LoVo (cell line): ENCODE measurements at places on chromosomes 6 and 20.

GRCh38 chr20:52972190-52972937 lies at the start of gene TSHZ2:
Gene TSHZ2 (plus strand): TSS chr20:52972358. CDS start chr20:52973294, 936 bp downstream.
- no peak for DNase-seq

GRCh38 chr6:138673346-138674014 lies 100.1 kb upstream of the CCDC28A start:
- DNase-seq: no peak

DNA sequence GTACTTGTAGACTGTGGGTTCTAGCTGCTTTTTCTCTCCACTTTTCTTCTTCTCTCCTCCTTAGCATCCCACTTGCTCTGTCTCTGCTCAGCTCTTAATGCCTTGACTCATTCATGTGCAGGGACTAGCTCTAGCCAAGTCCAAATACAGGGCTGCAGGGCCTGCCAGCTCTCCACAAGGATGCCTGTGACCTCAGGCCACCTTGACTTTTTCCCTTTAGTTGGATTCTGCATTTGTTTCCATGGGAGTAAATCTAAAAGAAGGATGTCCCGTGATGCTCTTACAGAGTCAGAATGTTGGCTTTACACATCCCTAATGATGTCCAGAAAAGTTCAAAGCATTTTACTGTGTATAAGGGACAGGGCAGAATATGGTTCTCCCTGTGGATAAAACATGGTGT lies 101.8 kb upstream of the PREP start:
- no peak for DNase-seq

GRCh38 chr6:136784910-136785746 lies 7.1 kb downstream of the MAP3K5 start:
- no peak for DNase-seq

DNA sequence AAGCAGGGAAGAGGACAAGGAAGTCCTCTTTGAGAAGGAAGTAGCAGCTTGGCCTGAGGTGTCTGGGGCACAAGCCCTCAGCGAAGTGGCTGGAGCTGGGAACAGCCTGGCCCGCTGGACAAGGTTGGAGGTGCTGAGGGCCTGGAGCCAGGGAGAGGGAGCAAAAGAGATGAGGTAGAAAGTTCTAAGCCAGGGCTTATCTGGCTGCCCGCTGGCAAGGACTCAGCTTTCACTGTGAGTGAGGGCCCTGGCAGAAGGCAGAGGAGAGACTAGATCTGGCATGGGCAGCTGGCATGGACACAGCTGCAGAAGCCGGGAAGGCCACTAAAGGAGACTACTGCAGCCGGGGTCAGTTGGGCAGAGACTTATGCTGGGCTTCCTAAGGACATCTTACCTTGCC lies 21.8 kb upstream of the PCMTD2 start:
- no peak for DNase-seq

DNA sequence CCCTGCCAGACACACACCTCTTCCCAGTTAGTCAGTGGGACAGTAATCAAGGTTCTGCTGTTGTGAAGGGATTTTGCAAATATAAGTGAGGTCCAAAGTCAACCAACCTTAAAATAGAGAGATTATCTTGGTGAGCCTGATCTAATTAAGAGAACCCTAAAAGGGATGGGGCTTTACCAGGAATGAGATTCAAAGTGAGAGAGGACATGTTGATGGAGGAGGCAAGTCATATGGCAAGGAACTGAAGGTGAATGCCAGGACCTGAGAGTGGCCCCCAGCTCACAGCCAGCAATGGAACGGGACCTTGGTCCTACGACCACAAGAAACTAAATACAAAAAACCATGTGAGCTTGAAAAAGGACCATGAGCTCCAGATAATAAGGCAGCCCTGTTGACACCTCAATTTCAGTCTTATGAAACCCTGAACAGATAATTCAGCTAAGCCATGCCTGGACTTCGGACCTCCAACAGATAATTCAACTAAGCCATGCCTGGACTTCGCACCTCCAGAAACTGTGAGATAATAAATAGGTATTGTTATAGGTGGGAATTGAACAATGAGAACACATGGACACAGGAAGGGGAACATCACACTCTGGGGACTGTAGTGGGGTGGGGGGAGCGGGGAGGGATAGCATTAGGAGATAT lies 253.4 kb downstream of the GMPR start:
- no peak for DNase-seq

- no peak for DNase-seq
Measured at GRCh38 chr20:312067-312466, 13.3 kb upstream of the SOX12 start.

GRCh38 chr6:164066766-164067165 lies 652.2 kb downstream of the QKI start:
- no peak for DNase-seq

DNA sequence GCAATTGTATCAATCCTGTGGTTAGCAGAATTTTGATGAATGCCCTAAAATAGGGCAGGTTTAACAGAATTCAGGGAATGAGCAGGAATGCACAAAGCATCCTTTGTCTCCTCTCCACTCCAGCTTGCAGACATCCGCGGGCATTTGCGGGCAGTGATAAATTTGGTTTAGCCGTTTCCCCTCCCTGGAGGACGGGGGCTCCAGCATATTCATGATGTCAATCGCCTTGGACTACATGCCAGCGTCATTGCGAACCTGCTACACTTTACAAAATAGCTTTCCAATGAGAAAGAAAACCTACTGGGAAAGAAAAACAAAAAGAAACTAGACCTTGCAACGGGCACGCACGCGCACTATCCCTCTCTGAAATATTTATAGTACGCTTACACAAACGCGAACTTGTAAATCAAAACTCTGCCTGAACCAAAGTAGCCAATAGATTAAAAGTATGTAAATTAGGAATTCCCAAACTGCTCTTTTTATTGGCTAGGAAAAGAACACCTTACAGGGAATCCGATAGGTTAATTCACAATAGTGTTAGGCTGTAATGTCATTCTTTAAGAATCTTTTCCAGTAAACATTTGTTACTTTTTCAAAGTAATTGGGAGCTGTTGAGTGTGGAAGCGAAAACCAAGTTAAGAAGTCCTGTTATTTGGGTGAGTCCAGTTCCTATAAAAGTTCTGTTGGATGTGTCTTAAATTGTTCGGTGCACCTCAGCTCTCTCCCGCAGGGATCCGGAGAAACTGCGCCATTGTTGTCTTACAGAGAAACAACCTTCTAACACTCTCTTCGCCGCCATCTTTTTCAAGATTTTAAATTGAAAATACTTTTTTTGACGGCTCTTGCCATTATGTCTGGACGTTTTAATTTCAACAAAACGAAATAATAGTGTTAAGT lies 136.7 kb downstream of the HFE start:
- peak; percentile 92 for DNase-seq

DNA sequence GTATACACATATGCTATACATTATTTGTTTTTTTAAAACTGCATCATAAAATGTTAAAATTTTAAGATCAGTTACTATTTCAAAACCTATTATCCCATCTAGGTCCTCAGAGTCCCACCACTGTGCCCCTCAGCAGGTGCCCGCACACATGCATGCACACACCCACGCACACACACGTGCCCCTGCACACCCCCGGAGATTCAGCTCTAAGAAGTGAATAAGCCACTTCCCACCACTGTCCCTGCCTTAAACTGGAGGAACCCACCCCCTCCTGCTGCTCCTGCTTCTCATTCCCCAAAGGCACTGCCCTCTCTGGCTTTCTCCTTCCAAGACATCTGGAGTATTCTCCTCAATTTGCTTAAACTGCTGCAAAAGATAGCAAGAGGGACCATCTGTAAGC lies 5.4 kb upstream of the FAM210B start:
- DNase-seq: no peak

GRCh38 chr6:158757753-158758090 lies 61.4 kb downstream of the EZR start:
- no peak for DNase-seq

- no peak for DNase-seq
Measured at GRCh38 chr6:156762547-156762946, 14.6 kb upstream of the ARID1B start.

DNA sequence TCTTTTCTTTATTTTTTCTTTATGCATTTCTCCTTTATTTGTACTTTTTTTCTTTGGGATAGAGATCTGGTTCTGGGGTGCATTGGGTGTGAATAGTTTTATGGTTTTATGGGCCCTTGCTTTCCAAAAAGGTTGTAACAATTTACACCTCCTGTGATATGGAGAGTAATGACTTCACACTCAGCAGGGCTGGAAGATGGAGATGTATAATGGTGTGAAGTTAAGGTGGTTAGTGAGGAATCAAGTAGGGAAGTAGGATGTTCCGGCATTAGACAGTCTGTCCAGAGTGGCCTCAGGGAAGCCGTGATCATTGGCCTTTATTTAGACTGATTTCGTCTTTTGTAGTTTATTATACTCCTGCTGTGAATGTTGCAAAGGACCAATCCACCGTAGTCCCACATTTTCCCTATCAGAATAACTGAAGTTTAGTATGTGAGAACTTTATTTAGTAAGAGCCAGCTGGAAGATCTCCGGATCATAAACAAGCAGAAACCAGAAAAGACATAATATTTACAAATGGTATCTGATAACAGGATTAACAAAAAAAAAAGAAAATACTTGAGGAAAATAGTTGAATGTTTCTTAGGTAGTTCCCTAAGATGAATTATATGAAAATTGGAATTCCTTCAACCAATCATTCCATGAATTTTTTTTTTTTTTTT lies 255.5 kb downstream of the TBC1D7 start:
- DNase-seq: no peak

GRCh38 chr20:62980970-62981369 lies 25.8 kb downstream of the BHLHE23 start:
- no peak for DNase-seq

- no peak for DNase-seq
Measured at GRCh38 chr6:168582571-168582981, 141.6 kb downstream of the SMOC2 start.

- no peak for DNase-seq
Measured at GRCh38 chr6:127115084-127115655, 3.3 kb upstream of the RSPO3 start.

- no peak for DNase-seq
Measured at GRCh38 chr20:24986436-24987015, 6.0 kb downstream of the APMAP start.

GRCh38 chr6:113148566-113148965 lies 708.6 kb upstream of the MARCKS start:
- DNase-seq: no peak

DNA sequence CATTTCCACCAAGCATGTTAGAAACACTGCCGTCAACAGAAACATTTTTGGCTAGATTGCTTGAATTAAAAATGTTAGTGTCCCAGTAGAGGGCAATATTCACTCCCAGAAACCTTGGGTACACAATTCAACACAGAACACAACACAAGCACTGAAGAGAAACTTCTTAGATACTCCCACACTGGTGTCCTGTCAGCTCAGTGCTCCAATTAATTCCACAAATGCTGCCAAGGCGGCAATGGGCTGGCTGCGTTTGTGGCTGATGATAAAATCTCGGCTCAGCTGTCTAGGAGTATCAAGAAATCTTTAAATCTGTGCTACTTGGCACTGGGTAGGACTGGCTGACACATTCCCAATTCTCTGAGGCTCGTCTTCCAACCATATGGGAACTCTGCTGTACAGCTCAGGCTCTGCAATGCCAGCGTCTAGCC lies 39.3 kb downstream of the BEND3 start:
- DNase-seq: no peak

GRCh38 chr20:41411391-41411847 lies 44.8 kb upstream of the EMILIN3 start:
- DNase-seq: no peak

GRCh38 chr6:107418118-107418517 lies 41.2 kb downstream of the PDSS2 start:
- no peak for DNase-seq

- DNase-seq: no peak
Measured at GRCh38 chr20:41432746-41433145, 66.1 kb upstream of the EMILIN3 start.

DNA sequence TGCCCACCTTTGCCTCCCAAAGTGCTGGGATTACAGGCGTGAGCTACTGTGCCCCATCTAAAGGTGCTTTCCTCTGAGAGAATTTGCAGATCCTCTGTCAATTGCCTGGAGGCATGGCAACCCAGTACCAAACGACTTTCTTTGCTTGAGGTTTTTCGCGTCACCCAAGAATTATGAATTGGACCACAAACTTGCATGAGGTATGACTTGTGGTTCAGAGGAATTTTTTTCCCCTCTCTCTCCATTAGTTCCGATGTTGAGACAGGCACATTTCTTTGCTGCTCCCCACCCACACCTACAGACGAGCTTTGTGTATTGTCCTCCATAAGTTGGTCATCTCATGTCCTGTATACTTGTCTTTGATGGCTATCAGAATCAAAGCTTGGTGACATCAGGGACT lies 11.8 kb upstream of the SCAF8 start:
- peak; percentile 34 for DNase-seq

DNA sequence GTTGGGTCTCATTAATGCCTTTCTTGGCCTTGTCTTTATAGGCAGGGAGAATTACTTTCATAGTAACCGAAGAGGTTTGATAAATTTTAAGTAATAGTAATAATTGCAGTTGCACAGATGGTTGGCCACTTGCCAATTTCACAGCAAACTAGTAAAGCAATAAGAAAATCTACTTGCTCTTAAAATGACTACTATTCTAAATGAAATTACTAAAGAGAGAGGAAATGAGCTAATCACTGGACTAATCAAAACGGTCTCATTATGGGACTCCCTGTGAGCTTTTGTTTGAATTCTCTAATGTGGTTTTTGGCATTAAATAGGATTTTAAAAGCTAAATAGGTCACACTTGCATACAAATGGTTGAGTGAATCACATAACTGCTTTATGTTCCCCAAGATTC lies 227.4 kb upstream of the PLN start:
- no peak for DNase-seq

- DNase-seq: no peak
Measured at GRCh38 chr6:128346569-128346968, 173.8 kb downstream of the PTPRK start.

- no peak for DNase-seq
Measured at GRCh38 chr6:36362551-36363370, 24.7 kb downstream of the ETV7 start.

GRCh38 chr6:52385074-52385473 lies 23.1 kb downstream of the PAQR8 start:
- no peak for DNase-seq

GRCh38 chr6:2674857-2675256 lies 75.9 kb downstream of the MYLK4 start:
- no peak for DNase-seq

DNA sequence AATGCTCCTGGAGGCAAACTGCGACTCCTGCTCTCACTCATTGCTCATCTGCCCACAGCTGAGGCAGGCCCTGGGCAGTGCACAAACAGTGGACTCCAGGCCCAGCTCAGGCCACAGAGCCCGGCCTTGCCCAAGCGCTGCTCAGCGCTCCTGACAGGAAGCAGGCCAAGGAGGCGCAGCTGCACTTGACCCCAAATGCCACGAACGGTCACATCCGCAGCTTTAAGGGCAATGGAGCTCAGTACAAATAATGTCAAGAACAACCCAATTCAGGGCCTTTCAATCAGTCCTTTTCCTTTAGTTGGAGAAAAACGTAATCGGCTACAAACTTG lies 33.8 kb downstream of the RRBP1 start:
- DNase-seq: no peak
